ENCODE measurements at places on chromosomes 1 and 21.
A peak's percentile ranks its signal among the peaks of the same experiment; 100 is the strongest.

DNA sequence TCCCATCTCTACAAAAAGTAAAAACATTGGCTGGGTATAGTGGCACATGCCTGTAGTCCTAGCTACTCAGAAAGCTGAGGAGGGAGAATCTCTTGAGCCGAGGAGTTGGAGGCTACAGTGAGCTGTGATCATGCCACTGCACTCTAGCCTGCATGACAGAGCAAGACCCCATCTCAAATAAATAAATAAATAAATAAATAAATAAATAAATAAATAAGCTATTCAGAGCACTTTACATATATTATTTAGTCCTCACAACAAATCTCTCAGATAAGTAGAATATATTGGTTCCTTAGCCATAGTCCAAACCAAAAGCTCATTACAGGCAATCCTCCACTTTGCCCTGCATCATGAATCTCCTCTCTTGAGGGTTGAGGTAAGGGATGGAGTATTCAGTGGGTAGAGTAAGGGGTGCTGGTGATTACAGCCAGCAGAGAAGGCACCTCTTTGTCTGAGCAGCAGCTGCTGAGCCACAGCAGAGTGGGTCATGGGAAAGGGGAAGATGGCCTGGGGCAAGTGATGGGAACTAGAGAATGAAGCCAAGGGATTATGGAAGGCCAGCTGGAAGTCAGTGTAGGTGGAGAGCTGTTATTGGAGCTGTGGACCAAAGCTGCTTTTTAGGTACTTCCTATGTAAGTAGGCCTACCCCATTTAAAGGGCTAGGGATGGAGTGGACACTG, 115.5 kb upstream of the ZNF644 start:
- no peaks in the 10 kb centered on the region for H3K4me1 ChIP-seq
- H3K36me3 ChIP-seq = no peaks in the 10 kb centered on the region
- H3K27ac ChIP-seq = no peak overlapping the region
- H3K27me3 ChIP-seq = no peaks in the 10 kb centered on the region

DNA sequence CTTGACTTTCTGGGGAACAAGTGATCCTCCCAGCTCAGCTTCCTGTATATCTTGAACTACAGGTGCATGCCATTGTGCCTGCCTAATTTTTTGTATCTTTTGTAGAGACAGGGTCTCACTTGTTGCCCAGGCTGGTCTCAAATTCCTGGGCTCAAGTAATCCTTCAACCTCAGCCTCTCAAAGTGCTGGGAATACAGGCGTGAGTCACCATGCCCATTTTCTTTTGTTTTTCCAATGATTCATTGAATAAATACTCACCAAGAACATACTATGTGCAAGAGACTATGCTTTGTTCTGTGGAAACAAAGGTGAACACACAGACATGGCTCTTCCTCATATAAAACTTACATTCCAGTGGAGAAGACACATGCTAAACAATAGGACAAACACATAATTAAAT, 407.8 kb upstream of the DAB1 start:
- DNase-seq = no peak
- H3K27ac ChIP-seq = no peak overlapping the region
- no peaks in the 10 kb centered on the region for H3K27me3 ChIP-seq
- no peaks in the 10 kb centered on the region for H3K4me1 ChIP-seq
- H3K36me3 ChIP-seq = no peaks in the 10 kb centered on the region

- H3K27ac ChIP-seq = no peak overlapping the region
- no peaks in the 10 kb centered on the region for H3K4me1 ChIP-seq
- no peak overlapping the region for H3K4me3 ChIP-seq
- peaks cover 43% of the 10 kb centered on the region for H3K36me3 ChIP-seq
- DNase-seq = no peak
Observed at GRCh38 chr1:220159041-220159440, 65.1 kb downstream of the IARS2 start.

GRCh38 chr1:217150366-217150765, 427.1 kb upstream of the ESRRG start:
- H3K4me3 ChIP-seq = no peak overlapping the region
- H3K27ac ChIP-seq = no peak overlapping the region
- H3K27me3 ChIP-seq = no peaks in the 10 kb centered on the region
- peaks cover 18% of the 10 kb centered on the region for H3K4me1 ChIP-seq

DNA sequence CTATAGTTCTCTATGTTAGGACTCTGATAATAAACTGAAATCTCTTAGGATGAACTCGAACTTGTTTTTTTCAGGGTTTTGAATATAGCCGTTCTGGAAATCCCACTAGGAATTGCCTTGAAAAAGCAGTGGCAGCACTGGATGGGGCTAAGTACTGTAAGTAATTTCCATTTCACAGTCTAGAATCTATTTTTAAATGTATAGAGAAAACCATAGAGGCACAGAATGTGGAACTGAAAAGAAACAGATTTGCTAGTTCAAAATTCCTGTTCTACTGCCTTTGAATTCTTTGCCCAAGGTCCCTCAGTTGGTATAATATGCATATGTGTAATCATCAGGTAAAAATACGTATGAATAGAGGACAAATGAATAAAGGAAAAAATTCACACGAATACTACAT, 4.8 kb downstream of the CTH start:
- no peaks in the 10 kb centered on the region for H3K4me1 ChIP-seq
- no peaks in the 10 kb centered on the region for H3K27me3 ChIP-seq
- no peak overlapping the region for H3K27ac ChIP-seq
- no peak for DNase-seq
- H3K36me3 ChIP-seq = peaks cover 4% of the 10 kb centered on the region
- H3K4me3 ChIP-seq = no peak overlapping the region

- H3K4me1 ChIP-seq = no peaks in the 10 kb centered on the region
- H3K27ac ChIP-seq = no peak overlapping the region
- no peak overlapping the region for H3K4me3 ChIP-seq
- DNase-seq = peak; percentile 10
Observed at GRCh38 chr1:180975551-180975950, 47.1 kb downstream of the STX6 start.

DNA sequence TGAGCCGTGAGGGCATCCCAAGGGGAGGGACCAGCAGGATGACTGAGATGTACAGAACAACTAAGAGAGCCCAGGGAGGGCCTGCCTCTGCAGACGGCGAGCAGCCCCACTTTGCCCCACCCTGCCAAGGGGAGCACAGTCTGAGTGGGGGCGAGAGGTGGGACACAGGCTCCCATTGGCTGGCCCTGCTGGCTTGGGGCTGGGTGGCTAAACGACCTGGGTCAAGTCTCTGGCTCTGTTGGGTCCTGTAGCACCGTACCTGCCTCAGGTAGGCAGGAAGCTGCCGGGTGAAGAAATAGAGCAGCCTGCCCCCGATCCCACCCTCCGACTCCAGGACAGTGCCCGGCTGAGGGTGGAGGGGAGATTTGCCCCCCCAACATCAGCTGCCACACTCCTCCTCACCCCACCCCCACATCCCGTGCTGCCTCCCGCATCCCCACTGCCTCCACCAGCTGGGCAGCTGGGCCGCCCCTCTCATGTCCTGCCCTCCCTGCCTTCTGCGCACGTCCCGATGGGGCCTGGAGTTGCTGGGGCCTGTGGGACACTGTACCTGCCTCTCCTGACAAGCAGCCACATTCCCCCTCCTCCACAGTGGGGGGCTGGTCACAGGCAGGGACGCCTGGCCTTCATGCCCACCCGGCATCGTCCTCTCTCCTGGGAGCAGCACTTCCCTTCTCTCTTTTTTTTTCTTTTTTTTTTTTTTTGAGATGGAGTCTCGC, 12.6 kb upstream of the PLEKHG5 start:
- H3K27ac ChIP-seq = no peak overlapping the region
- H3K4me1 ChIP-seq = no peaks in the 10 kb centered on the region
- DNase-seq = no peak
- no peak overlapping the region for H3K4me3 ChIP-seq
- H3K27me3 ChIP-seq = no peaks in the 10 kb centered on the region

GRCh38 chr1:7300893-7301663, 470.0 kb upstream of the VAMP3 start:
- H3K4me1 ChIP-seq = no peaks in the 10 kb centered on the region
- no peaks in the 10 kb centered on the region for H3K27me3 ChIP-seq
- no peak for DNase-seq
- H3K4me3 ChIP-seq = no peak overlapping the region
- no peak overlapping the region for H3K27ac ChIP-seq

- H3K36me3 ChIP-seq = no peaks in the 10 kb centered on the region
- no peak overlapping the region for H3K27ac ChIP-seq
- H3K27me3 ChIP-seq = no peaks in the 10 kb centered on the region
- H3K4me1 ChIP-seq = no peaks in the 10 kb centered on the region
- DNase-seq = no peak
Observed at GRCh38 chr21:37704751-37705150, 211.5 kb downstream of the KCNJ6 start.

DNA sequence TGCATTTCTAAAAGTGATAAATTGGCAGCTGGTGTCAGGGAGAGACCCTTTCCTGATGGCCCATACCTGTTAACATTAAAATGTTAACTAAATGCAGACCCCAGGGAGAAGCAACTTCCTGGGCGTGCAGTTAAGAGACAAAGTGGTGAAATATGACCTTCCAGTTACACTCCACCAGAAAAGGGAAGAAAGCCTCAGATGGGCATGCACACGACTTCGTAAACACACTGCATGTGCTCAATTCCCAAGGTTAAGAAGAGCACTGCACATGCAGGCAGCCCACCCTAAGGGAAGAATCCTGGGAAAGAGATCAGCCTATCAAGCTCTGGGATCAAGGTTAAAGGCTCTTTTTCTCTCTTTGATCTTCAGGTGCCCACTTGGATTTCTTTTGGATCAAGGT, 9.7 kb upstream of the GBP6 start:
- no peak for DNase-seq
- peaks cover 15% of the 10 kb centered on the region for H3K4me1 ChIP-seq
- no peaks in the 10 kb centered on the region for H3K36me3 ChIP-seq
- H3K27ac ChIP-seq = no peak overlapping the region

DNA sequence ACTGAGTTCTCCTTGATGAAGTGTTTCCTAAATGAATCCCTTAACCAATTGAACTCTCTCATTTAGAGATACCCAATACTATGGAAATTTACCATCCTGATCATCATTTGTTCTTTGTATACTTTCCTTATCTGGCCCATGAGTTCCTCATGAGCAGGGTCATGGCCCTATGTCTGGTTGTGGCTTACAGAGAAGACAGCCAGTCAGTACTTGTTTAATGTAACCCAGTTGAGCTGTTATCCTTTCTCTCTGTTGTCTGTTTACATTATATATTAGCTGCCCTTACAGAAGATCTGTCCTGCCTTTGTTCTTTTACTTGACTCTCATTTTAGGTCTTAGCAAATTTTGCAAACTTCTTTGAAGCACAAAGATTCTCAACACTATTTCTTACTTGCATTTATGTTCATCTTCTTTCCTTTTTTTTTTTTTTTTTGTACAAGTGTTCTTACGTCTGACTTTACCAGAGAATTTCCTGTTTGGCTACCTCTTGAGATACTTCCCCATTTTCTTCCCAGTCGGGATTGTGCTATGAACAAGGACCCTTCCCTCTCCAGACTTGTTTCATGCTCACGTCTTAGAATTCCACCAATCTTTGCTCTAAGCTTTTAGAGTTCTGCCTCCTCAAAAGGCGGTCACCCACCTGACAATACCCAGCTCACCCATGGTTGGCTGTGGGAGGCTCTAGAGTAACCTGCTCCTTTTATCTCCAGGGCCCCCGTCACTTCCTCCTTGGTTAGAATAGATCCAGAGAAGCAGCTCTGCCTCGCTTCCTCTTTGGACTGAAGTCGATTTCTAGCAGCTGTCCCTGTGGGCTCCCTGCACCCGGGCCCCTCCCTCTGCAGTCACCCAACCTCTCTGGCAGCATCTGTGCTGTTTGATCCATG, 53.6 kb upstream of the RUNX1 start:
- H3K4me1 ChIP-seq = no peaks in the 10 kb centered on the region
- no peak overlapping the region for H3K4me3 ChIP-seq
- H3K27me3 ChIP-seq = peaks cover 84% of the 10 kb centered on the region
- no peak overlapping the region for H3K27ac ChIP-seq

GRCh38 chr21:37182222-37182621, 84.9 kb downstream of the VPS26C start:
- no peak overlapping the region for H3K4me3 ChIP-seq
- H3K27ac ChIP-seq = no peak overlapping the region
- H3K4me1 ChIP-seq = no peaks in the 10 kb centered on the region
- no peaks in the 10 kb centered on the region for H3K27me3 ChIP-seq
- no peak for DNase-seq
- H3K36me3 ChIP-seq = peaks cover 27% of the 10 kb centered on the region

- no peak overlapping the region for H3K4me3 ChIP-seq
- H3K27ac ChIP-seq = no peak overlapping the region
- DNase-seq = peak; percentile 5
Observed at GRCh38 chr1:114369930-114370329, 141.1 kb downstream of the TRIM33 start.

DNA sequence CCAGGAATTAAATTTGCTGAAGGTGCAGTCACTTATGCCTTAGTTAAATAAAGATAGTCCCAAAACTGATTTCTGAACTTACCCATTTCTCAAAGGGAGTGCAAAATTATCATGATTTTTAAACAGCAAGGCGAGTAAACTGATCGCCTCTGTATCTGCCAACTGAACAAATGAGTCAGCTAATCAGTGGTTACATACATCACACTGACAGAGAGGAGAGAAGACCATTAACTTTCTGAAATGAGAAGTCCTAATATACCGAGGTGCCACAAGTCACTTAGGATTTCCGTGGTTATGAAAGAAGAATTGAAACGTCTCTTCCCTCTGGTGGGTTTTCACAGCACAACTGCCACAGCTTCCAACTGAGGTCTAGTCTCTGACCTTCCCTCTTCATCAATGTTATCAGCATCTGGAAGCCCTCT, 400.7 kb downstream of the SMYD3 start:
- no peak overlapping the region for H3K4me3 ChIP-seq
- H3K27me3 ChIP-seq = no peaks in the 10 kb centered on the region
- no peaks in the 10 kb centered on the region for H3K36me3 ChIP-seq
- DNase-seq = no peak
- no peak overlapping the region for H3K27ac ChIP-seq

DNA sequence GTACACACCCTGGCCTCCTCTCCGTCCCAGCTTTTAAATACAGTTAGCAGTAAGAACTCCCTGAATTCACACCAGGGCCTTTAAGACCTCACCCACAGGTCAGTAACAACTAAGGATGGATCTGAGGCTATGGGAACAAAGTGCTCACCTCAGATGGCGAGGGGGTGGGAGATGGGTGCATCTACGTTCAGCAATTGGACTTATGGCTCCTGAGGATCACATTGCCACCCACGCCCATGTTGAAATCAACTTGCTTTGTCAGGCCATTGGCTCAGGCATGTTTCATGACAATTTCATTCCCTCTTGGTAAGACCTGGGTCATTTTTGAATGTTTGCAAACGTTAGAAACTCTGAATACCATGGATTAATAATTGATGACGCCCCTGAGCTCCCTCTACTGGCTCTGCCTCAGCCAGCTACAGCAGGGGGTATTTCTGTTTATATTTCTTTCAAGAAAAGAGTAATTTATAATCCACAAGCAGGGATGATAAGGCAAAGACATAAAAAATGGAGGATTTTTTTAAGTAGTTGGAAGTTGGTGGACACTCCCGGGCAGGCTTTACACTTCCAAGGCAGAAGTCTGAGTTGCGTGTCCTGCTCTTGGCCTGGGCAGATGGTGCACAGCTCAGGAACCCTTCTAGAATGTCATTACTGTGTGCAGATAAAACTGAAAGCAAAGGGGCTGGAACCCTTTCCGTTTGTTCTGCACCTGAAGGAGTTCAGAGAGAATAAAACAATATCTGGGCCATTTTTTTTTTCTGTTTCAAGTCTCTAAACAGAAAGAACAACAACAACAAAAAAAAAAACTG, 13.7 kb upstream of the LBR start:
- no peak overlapping the region for H3K27ac ChIP-seq
- H3K36me3 ChIP-seq = no peaks in the 10 kb centered on the region
- H3K27me3 ChIP-seq = no peaks in the 10 kb centered on the region
- DNase-seq = no peak
- H3K4me3 ChIP-seq = no peak overlapping the region

All from cardiac muscle cell (in vitro differentiated cells and primary cell).